ENCODE measurements at places on chromosomes 2 and 18.

DNA sequence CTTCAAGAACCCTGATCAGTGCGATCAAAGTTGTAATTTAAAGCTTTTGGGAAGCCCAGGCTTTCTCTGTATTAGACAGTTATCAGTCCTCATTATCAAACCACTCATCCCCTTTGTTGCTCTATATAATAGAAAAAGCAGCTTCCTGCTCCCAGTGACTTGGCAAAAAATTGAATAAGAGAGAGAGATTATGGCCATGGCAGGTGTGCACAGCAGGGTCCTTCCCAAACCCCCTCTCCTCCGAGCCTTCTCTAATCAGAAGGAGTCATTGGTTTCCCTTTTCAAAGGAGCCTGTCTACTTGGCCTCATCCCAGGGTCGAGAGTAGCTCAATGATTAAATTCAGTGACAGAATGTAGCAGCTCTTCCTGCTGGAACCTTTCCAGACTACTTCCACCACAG, 81.5 kb downstream of the SEMA4F start:
- DNase-seq = no peak

- no peak for DNase-seq
Observed at GRCh38 chr2:85019121-85019520, 48.2 kb downstream of the KCMF1 start.

DNA sequence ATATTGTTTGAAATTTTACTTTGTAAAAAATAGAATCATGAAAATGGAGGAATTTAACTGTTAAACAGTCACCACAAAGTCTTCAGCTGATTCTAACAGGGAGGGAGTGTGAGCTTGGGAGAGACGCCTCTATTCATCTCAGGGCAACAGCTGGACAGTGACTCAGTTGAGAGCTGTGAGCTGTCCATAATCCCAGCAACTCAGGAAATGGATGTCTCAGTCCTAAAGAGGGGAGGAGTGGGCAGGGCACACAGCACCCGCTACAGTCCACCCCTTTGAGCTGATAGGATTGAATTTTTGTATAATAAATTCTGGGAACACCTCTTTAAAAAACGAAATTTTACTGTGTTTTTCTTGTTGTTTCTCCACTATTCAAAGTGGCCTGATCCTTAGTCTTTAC, 255.1 kb upstream of the THUMPD2 start:
- DNase-seq = no peak

DNA sequence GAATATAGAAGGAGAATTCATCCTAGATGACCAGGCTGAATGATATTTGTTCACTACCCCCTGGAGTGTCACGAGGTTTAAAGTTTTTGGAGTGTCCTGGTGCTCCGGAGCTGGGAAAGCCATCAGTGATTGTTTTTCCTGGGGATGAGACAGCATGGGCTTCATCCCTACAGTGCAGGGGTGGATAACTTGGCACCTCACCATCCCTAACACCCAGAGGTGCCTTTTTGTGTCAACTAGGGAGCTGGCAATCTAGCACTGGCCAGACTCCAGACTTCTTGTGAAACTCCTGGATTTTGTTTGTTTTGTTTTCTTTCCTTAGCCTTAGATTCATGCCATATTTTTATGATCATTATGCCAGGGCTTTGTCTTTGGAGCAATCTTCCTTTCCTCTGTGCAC, 164.8 kb downstream of the PRKCE start:
- DNase-seq = no peak

GRCh38 chr2:84946204-84947009, 24.6 kb upstream of the KCMF1 start:
- peak; percentile 93 for DNase-seq

GRCh38 chr2:222087998-222088397, 210.8 kb downstream of the PAX3 start:
- DNase-seq = no peak

DNA sequence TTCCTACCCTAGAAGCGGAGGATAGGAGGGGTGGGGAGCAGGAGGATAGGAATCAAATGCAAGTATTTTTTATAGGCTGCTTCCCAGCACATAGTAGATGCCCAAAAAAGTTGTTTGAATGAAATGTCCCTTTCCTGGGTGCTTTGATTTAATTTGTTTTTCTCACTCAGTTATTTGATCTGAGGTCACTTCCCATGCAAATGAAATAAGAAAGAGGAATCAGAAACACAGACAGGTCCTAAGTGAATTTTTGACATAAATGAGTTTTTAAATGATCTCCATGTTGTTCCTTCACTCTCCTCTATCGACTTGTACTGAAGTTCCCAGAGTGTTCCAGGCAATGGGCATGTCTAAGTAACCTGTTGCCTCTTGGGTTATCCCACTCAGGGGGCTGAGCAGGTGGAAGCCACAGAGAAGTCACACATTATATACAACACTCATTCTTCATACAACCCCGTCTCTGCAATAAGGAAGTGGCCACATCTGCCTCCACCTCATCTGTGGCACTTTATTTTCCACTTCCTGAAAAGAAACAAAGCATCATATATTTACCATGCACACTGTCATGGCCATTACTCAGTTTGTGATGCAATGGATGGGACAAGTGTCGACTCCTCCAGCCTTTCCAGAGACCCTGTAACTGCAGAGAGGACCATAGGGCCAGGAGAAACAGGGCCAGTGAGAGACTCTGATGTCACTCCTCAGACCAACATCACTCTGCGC, 81.9 kb upstream of the ZNF397 start:
- no peak for DNase-seq

- no peak for DNase-seq
Observed at GRCh38 chr2:134988994-134989605, 58.1 kb downstream of the MAP3K19 start.

- DNase-seq = no peak
Observed at GRCh38 chr2:118044854-118045253, 31.0 kb upstream of the CCDC93 start.

All from GM12878 (cell line).